ENCODE measurements at places on chromosomes 3 and 15.

DNA sequence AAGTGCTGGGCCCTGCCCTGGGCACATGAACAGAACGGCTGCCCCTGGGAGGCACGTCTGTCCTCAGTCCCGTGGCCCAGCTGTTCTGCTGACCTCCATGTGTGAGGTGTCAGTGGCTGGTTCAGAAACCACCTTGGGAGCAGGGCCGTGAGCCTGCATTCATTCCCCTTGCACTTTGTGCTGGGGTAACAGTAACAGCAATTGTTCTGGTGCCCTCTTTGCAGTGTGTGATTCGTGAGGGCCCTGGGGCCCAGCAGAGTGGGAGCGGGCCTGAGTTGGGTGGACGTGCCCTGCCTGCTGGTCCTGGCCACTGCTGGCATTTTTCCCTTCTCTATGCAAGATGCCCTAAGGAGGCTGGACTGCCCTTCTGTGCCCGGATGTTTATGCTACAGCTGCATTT is 50.4 kb upstream of the MYZAP start:
- DNase-seq = no peak

GRCh38 chr3:194337965-194338753 is 13.0 kb downstream of the CPN2 start:
- DNase-seq = no peak

DNA sequence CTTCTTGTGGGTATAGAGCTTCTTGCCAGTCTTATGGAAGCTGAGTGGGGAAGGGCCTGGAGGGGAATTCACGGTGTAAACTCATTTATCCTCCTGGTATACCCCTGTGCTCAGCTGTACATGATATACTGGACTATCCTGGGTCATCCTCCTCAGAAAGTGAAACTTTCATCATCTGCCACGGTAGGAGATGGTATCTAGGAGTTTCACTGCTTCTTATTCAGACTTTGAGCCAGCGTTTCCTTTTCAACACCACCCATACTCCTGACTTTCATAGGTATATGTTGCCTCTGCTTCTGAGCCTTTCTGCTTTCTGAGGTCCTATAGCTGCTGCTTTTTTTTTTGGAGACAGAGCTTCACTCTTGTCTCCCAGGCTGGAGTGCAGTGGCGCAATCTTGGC is 15.6 kb downstream of the SENP5 start:
- no peak for DNase-seq

DNA sequence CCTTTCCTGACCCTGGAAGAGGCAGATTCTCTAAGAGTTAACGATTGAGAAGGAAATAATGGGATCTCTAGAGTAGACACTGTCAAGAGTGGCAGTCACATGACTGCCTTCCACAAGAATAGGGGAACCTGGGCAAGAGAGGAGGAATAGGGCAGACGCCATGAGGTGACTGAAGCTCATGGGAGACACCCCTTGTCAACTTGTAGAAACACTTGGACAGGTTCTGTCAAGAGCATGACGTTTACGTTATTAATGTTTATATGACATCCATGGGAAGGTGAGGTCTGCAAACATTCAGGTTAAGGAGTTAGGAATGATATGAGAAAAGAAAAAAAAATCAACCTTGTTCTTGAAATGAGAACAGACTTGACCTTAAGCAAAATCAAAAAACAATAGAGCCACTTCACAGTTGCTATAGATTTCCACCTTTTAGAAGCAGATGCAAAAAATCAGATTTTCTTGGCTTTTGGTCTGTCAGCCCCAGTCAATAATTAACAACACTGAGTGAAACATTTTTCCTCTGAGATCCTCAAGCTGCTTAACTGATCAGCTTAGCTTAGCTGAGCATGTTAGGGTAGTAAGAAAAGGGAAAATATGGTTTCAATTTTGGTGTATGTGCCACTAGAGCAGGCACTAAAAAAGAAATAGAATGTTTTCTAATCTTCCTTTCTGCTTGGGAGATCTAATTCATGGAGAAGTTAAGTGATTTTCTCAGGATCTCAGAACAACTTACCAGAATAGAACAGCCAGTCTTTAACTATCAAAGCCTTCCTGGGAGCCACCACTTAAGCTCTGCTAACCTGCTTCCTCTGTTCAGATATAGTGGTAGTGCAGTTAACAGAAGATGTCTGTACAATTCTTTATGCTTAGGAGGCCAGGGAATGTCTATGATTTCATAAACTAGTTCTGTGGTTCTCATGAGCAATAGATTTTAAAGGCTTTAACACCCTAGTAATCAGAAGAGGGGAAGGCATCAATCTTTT is 116.9 kb downstream of the B3GALNT1 start:
- DNase-seq = no peak

- no peak for DNase-seq
Measured at GRCh38 chr15:60883691-60884640, 345.1 kb downstream of the RORA start.

DNA sequence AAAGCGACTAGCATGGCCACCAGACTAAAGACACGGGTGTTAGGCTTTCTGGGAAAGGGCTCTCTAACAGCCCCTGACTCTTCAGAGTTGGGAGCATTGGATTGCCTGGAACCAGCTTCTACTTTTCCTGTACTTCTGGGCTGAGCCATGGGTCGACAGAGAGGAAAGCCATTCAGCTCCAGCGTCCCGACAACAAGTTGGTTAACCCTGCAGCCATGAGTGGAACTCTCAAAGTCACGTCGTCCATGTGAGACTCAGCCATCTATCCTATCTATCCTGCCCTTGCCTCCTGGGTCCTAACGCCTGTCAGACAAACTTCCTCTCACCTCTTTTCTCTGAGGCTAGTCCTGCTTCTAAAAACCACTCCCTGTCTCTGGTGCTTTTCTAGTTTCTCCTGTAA is 32.6 kb upstream of the TBC1D5 start:
- no peak for DNase-seq

- DNase-seq = no peak
Measured at GRCh38 chr15:77040673-77041072, 30.2 kb downstream of the TSPAN3 start.

GRCh38 chr3:53354945-53355498 is 7.7 kb upstream of the DCP1A start:
- DNase-seq = no peak

DNA sequence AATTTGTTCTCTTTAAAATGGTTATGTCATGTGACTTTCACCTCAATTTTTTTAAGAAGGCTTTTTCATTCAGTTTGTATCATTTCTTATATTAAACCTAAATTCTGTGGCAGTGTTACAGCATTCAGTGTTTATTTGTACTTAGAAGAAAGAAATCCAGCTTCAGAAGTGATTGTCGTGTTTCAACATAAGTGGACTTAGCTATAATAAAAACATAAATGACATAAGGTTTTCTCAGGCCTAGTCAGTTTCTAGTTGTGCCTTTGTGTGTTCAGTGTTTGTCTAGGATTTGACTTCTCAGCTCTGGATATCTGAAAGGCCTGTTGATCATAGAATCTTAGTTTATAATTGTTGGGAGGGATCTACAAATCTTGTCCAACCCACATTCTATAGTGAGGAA is 80.5 kb downstream of the STT3B start:
- DNase-seq = no peak

DNA sequence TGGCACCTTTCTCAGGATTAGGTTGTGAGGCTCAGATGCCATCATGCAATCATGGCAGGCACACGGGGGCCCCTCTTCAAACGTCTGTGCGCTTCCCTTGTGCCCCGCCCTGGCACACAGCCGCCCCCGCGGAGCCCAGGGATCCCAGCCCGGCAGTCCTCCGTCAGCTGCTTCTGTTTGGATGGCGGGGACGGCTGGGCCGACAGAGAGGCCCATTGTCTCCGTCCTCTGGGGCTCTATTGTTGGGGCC is 849 bp upstream of the HDAC11 start:
- peak; percentile 47 for DNase-seq

DNA sequence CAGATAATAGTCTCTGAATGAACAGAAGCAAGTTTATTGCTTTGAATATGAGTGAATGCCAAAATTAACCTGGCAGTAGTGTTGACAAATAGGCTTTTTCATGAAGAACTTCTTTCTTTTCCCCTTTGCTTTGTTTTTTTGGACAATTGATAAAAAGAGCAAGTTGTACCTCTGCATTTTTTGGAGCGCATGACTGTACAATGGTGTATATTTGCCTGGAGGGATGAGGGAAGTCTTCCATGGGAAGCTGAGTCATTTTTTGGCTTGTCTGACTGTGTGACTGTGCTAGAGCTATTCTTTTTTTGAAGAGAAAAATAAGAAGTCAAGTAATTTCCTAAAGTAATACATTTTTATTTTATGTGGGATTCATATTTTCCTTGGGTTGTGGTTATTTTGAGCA is 186.9 kb downstream of the KLHL25 start:
- DNase-seq = no peak

- DNase-seq = no peak
Measured at GRCh38 chr3:114506591-114507300, 212.9 kb downstream of the TIGIT start.

DNA sequence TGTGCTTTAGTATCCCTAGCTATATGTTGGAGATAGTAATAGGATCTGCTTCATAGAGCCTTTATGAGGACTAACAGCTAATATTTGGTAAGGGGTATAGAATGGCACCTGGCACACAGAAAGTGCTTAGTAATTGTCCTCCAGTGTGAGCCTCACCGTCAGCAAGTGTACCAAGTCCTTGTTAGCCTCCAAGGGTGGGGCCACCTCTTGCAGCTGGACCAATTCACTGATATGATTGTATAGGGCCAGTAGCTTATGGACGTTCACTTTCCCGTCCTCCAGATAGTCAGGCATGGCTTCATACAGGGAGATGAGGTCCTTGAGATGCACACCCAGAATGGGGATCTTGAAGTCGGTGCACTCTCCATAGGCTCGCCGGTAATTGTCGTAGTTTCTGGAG is 53.6 kb downstream of the FAM98B start:
- DNase-seq = no peak

- DNase-seq = no peak
Measured at GRCh38 chr3:197149-197827, 725 bp downstream of the CHL1 start.

DNA sequence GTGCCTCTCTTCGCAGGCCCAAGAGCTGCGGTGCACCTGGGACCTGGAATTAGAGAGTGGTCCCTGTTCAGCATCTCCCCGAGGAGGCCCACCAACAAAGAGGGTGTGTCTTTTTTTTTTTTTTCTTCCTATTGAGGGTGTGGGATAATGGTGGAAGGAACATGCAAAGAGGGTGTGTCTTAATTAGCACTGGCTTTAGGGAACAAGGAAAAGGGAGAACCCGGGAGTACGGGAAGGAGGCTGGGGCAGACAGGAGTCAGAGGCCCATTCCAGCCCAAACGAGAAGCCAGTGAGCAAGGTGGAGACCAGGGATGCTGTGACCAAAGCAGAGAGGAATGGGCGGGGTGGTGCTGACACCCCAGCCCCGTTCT is 429 bp upstream of the LOXL1 start:
- DNase-seq = no peak

GRCh38 chr3:71109241-71109976 is 474.1 kb downstream of the FOXP1 start:
- no peak for DNase-seq

GRCh38 chr15:76865548-76865991 is 39.6 kb downstream of the SCAPER start:
- no peak for DNase-seq

- no peak for DNase-seq
Measured at GRCh38 chr3:170205302-170205701, 16.9 kb upstream of the PRKCI start.

- DNase-seq = no peak
Measured at GRCh38 chr15:71508081-71508682, 302.2 kb upstream of the NR2E3 start.

DNA sequence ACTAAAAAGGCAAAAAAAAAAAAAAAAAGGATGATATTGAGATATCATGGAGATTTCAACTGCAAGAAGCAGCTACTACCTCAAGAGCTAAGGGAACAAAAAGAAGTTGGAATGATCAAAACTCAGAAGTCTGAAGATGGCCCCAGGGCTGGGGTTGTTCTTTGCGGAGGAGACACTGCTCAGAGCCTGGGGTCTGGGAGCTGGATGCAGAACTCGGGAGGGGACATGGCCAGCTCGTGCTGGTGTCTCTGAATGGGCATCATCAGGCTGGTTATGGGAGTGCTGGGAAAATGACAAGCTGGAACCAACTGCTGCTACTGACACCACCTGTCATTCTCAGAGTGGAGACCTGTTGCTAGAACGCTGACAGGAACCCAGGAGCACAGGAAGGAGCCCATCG is 14.2 kb upstream of the ADIPOQ start:
- DNase-seq = no peak

DNA sequence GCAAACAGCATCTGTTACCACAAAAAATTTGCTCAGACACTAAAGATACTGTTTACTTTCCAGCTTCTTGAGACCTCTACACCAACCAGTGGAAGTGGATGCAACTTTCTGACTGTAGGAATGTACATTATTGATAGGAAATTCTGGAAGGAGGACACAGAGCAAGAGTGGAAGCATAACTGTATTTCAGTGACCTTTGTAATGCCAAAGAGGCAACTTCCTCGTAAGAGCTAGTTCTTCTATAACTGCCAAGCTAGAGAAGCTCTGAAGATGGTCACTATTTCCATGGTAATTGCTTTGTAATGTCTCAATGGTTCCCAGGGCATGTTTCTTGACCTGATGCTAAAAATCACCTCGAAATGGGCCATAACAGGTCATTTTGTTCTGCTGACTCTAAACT is 96.3 kb upstream of the SLC2A2 start:
- no peak for DNase-seq

GRCh38 chr3:85780806-85781205 is 822.0 kb downstream of the CADM2 start:
- DNase-seq = no peak

- DNase-seq = peak; percentile 42
Measured at GRCh38 chr15:52559575-52559974, 9.3 kb downstream of the ARPP19 start.

- no peak for DNase-seq
Measured at GRCh38 chr15:71202712-71203111, 87.4 kb downstream of the THSD4 start.

DNA sequence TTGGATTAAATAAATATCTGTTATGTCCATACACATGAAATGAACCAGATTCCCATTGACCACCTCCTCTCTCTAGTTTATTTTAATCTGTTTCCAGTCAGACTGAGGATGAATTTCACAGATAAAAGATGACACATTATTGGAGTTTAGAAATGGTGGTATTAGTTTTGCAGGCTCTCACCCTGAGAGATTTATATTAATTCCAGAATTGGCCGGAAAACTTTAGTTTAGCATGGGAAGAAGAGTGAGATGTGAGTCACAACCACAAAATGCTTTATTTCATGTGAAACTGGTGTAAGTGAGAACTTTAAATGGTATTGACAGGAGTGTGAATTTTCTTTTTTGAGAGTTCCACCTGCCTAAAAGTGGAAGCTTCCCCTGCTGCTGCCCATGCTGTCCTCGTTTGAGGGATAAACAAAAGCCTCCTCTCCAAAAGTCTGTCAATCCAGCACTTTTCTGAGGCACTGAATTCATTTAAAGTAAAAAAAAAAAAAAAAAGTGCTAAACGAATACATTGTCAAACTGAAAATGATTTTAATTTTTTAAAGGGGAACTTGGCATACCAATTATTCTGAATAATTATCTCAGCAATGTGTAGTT is 65.1 kb upstream of the EPHA3 start:
- no peak for DNase-seq

DNA sequence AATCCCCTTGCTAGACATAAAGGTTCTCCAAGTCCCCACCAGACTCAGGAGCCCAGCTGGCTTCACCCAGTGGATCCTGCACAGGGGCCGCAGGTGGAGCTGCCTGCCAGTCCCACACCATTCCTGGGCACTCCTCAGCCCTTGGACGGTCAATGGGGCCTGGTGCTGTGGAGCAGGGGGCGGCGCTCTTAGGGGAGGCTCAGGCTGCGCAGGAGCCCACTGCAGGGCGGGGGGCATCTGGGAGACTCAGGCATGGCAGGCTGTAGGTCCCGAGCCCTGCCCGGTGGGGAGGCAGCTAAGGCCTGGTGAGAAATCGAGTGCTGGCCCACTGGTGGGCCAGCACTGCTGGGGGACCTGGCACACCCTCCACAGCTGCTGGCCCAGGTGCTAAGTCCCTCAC is 75.1 kb upstream of the TBC1D5 start:
- no peak for DNase-seq
